Right renal pelvis (tissue), 4 donors: ENCODE measurements at places on chromosomes 5 and 9. TPM values are rescaled to one million over a fixed set of nuclear protein-coding genes. Genes with fewer than 3 reads are reported as not detected.

NRARP gene
- 6.8 TPM for polyA plus RNA-seq

ZNF879 gene
- 7.2 TPM for polyA plus RNA-seq

- DNase-seq: no peak
Observed at GRCh38 chr9:133160742-133161546, 2.8 kb downstream of the GBGT1 start.

PCDHGC3 gene
- 112 TPM for polyA plus RNA-seq

- peak; percentile 52 for DNase-seq
Observed at GRCh38 chr9:91954841-91955471, 4.9 kb upstream of the ROR2 start.

GRCh38 chr5:1523480-1523792, 324 bp downstream of the LPCAT1 start:
- DNase-seq: no peak

GRCh38 chr5:143398451-143399237, 4.8 kb downstream of the NR3C1 start:
- no peak for DNase-seq

GRCh38 chr9:72155301-72155700, 6.1 kb downstream of the GDA start:
- DNase-seq: no peak

GHR gene
- 24.8 TPM for polyA plus RNA-seq

- DNase-seq: no peak
Observed at GRCh38 chr5:95448789-95449188, 57.6 kb downstream of the FAM81B start.

- DNase-seq: no peak
Observed at GRCh38 chr5:40976041-40976440, 66.7 kb downstream of the C7 start.

DNA sequence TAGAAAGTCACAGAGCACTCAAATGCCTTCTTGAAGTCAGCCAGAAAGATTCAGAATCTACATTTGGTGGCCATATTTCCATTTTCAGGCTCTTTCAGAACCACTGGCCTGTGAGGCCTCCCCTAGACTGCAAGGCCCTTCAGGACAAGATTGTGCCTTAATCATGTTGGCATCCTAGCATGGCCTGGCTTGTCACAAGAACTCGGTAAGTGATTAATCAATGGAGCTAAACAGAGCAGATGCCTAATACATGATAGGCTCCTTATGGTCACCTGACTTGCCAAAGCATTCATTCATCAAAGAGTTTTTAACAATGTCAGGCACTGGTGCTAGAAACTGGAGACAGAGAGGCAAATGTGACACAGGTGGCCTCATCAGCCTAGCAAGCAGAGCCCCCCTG, 70.3 kb downstream of the PGM5 start:
- DNase-seq: no peak

BAAT gene
- polyA plus RNA-seq: 0.15 TPM
